ENCODE measurements at places on chromosomes 16 and 17.

DNA sequence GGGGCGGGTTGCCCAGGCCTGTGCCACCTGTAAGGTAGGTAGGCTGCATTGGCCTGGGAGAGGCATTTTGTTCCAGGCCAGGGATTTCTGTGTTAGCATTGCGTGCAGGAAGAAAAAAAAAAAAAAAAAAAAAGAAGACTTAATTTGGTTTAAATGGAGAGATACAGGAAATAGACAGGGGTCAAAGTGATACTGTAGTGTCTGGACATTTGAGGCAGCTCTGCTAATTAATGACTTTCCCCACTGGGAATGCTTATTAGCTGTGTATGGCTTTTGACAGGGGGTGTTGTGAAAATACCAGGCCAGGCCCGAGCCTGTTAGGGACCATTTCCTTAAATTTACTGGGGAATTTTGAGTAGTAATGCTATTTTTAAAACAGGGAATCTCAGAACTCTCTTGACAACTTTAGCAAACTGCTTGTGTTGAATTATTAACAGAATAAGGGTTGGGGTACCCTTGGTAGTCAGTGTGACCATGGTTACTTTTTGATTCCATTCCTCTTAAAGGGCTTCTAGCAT lies 1.0 kb downstream of the MAP2K4 start:
- no peak for DNase-seq

DNA sequence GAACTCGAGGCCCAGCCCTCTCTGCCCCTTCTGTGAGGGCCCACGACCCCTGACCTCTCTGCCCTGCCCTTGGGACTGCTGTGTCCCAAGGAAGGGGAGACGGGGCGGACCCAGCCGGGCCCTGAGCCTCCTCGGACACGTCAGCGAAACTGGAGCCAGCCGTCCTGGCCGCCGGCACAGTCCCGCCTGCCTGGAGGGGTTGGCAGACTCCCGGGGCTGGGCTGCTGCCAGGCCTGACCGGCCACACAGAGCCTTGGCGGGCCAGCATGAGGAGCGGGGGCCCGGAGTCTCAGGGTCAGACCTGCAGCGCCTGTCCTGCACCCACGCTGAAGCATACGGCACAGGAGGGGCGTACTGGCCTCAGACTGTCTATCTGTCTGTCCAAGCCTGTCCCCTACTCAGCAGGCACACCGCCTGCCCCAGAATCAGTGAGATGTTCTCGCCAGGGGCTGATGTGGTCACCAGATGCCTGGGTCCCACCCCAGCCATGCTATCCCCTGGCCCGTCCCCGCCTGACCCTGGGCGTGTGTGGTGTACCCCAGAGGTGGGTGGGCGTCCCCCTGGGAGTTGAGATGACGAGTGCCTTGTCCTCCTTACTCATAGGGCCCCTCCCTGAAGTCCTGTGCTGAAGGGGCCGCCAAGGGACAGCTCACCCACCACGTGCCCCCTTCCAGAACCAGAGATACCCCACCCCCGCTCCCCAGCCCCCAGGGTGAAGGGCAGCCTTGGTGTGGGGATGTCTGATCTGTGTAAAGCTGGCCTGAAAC lies 4.7 kb downstream of the VASN start:
- DNase-seq = no peak

DNA sequence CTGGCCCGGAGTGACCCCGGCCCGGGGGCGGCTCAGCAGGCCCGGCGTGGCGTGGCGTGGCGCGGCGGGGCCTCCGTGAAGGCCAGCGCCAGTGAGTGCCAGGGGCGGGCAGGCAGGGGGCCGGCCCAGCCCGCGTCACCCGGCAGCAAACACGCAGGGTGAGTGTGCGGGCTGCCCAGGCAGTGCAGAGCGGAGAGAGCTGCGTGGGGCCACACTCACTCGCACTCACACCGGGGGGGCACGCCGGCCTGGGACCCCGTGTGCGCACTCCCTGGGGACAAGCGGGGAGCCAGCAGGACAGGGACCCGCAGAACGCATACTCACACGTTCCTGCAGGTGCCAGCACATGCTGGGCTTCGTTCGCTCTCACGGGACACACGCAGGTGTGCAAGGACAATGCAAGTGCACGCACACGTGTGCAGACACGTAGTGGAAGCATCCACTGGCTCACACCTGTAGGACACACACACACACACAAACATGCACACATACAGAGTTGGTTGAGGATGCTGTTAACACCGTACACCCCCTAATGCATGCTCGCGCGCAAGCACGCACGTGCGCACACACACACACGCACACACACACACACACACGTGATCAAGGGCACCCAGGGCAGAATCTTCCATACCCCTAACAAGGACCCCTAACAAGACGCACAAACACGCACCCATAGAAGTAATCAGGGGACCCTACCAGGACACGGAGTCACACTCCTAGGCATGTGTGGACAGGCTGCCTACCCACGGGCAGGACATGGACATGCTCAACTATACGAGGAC lies 7.7 kb downstream of the USP6 start:
- DNase-seq = no peak

- DNase-seq = no peak
These were observed 268.3 kb downstream of the ABCC12 start for GRCh38 chr16:47887496-47887895.

GRCh38 chr17:4204190-4204589 lies 59.6 kb downstream of the ANKFY1 start:
- DNase-seq = no peak

GRCh38 chr16:19375561-19376158 lies 42.0 kb upstream of the TMC5 start:
- DNase-seq = no peak
